ENCODE measurements at places on chromosomes 5 and 9.
A peak's percentile ranks its signal among the peaks of the same experiment; 100 is the strongest.

- no peak for DNase-seq
Observed at GRCh38 chr5:16313761-16314160, 134.2 kb upstream of the MARCHF11 start.

- no peak for DNase-seq
Observed at GRCh38 chr5:175616083-175616482, 41.8 kb upstream of the HRH2 start.

DNA sequence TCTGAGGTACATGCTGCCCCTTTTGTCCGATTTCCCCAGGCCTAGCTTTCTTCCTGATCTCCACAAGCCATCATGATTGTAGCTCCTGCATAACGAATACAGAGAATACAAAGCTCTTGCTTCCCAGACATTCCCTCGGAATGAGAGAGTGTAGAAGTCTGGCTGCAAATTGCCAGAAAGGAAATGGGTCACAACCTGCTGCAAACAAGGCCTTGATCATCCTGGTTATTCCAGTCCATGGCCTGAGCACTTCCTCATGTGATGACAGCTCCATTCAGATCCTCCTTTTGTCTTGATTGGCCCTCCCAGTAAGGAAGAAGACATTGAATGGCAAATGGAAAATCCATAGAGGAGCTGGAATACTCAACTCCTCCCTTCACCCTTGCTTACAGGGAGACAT, 136.0 kb upstream of the ADRA1B start:
- peak; percentile 34 for DNase-seq

- no peak for DNase-seq
Observed at GRCh38 chr9:99127356-99128132, 22.6 kb downstream of the TGFBR1 start.

DNA sequence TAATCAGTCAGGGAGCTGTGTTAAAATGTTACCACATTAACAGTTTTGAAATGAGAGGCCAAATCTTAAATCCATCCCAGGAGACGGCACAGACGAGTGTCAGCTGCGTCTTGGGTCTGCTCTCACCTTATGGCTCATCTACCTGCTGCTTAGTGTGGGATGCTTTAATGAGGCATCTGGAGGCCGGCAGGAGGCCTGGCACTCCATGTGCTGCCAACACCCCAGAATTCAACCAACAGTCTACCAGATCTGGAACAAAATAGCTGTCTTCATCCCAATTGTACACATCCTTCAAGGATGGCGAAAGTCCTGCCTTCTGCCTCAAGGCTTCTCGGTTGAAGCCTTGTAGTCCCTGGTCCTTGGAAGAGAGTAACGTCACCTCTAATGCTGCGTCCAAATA, 12.0 kb downstream of the PRKACG start:
- no peak for DNase-seq

- no peak for DNase-seq
Observed at GRCh38 chr5:149872351-149873040, 72.1 kb downstream of the PDE6A start.

DNA sequence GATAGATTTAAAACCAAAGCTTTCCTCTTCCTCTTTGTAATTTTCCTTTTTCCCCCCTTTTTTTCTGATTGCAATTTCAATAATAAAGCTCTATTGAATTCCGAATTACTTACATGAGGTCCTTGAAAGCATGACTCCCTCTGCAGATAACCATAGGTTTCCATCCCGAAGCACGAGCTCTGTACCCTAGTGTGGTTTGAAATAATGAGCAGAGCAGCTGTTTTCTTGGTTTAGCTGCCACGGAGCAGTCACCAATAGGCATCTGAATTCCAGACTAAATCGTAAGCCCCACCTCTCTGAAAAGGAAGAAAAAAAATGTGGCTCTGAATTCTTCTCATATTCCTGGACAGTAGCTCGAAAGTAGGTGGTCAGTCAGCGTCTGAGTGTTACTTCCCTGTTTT, 18.5 kb upstream of the GNE start:
- DNase-seq: no peak

DNA sequence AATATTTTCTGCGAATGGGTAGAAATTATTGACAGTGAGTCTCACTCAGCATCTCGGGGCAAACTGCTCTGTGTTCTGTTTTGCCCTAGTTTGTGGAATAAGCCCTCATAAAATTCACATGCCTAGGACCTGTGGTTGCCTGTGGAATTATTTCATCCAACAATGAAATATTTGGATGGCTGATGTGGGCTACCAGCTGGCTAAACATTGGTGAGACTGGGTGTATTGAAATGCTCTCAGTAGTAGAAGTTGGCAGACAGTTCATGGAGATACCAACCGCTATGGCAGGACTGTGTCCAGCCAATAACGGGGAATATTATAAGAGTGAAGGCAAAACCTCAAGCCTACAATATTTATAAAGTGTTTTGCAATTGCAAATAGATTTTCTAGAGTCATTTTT, 344.1 kb upstream of the RPS23 start:
- no peak for DNase-seq

DNA sequence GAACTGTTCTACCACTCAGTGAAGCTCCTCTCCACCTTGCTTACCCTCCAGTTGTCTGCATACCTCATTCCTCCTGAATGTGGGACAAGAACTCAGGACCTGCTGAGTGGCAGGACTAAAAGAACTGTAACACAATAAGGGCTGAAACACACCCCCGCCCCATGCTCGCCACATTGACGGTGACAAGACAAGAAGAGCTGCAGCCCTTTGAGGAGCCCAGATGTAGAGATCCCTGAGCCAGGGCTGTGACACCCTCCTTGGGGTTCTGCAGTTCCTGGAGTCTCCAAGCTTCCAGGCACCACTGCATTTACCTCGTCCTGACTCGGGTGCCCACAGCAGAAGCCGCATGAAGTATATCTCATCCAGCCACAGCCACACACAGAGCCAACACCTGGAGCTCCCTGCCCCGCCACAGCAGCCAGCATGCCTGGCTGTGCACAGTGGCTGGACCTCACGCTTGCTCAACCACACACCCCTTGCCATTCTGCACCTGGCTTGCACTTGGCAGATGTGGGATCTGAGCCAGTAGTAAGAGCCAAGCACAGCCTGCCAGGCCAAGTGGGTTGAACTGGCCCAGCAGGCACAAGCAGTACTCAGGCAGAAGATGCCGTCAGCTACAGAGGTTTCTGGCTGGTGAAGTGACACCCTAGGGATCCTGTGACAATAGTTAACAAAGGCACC, 166.1 kb downstream of the RNF180 start:
- DNase-seq: no peak

DNA sequence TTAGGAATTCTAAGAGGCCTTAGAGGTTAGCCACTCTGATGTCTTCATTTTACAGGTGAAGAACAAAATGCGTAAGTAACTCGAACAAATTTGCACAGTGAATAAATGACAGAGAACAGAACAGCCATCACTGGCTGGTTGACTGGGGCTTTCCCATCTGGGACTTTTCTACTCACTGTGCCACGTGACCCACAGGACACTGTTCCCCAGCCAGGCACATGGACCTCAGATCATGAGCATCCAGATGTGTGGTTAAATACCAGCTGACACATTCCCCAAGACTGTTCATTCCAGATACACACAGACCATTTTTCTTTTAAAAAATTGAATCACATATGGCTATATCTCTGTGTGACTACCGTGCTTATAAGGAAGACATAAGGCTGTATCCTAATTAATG, 25.8 kb upstream of the MED10 start:
- no peak for DNase-seq

DNA sequence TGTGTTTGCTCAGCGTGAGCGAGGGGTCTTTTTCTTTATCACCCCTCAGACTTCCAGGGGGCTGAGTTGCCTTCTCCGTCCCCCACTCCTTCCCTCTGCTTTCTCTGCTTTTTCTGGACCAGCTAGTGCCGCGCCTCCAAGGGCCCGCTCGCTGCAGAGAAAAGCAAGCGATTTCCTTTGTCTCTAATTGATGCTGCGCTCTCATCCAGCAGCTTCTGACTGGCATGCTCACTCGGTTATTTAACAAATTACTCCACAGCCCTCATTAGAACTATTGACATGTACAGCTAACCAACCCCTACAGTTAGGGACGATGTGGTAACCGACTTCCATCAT, 288.0 kb downstream of the ELAVL2 start:
- no peak for DNase-seq

- DNase-seq: no peak
Observed at GRCh38 chr9:109439378-109440116, 58.6 kb downstream of the PTPN3 start.

DNA sequence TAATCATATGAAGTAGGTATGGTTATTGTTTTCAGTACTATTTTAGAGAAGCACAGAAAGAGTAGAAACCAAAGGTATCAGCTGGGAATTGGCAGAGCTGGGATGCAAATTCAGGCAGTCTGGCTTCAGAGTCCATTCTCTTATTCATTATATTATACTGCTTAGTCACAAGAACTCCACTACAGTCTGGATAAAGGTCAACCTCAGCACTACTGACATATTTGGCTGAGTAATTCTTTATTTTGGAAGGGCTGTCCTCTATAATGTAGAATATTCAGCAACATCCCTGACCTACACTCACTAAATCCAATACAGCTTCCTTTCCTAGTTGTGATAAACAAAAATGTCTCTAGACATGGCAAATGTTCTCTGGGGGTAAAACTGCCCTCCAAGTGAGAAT, 37.6 kb downstream of the PTGER4 start:
- DNase-seq: no peak

GRCh38 chr9:34408173-34408572, 31.5 kb upstream of the MYORG start:
- no peak for DNase-seq

GRCh38 chr9:127293767-127294166, 29.2 kb downstream of the GARNL3 start:
- DNase-seq: no peak

GRCh38 chr9:134644725-134645606, 3.4 kb downstream of the COL5A1 start:
- DNase-seq: no peak

DNA sequence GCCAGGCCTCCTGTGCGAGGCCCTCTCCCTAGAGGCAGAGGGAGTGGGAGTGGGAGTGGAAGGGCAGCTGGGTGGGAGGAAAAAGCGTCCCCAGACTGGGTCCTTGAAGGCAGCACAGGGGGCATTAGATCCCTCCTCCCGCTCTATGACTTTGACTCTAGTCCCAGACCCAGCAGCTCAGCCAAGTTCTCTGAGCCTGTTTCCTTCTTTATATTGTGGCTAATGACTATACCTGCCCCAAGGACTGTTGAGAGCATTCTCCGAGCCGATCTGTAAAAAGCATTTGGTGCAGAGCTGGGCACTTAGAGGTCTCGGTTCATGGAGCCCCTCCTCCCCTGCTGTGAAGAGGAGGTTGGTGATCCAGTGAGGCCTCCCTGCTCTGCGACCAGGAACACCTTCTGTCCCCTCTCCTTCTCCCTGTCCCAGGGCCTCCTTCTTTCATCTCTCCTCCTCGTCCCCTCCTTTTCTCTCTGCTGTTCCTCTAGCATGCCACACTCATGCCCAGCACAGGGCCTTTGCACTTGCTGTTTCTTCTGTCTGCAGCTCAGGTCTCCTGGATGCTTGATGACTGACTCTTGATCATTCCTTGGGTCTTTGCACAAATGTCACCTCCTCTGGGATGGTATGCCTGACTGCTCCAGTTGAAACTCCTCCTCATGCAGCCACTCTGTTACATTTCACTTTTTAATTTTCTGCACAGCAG, 23.4 kb upstream of the PSD2 start:
- no peak for DNase-seq

GRCh38 chr5:168209997-168210396, 81.4 kb upstream of the WWC1 start:
- no peak for DNase-seq

- DNase-seq: no peak
Observed at GRCh38 chr9:5321058-5321457, 16.5 kb upstream of the RLN2 start.

DNA sequence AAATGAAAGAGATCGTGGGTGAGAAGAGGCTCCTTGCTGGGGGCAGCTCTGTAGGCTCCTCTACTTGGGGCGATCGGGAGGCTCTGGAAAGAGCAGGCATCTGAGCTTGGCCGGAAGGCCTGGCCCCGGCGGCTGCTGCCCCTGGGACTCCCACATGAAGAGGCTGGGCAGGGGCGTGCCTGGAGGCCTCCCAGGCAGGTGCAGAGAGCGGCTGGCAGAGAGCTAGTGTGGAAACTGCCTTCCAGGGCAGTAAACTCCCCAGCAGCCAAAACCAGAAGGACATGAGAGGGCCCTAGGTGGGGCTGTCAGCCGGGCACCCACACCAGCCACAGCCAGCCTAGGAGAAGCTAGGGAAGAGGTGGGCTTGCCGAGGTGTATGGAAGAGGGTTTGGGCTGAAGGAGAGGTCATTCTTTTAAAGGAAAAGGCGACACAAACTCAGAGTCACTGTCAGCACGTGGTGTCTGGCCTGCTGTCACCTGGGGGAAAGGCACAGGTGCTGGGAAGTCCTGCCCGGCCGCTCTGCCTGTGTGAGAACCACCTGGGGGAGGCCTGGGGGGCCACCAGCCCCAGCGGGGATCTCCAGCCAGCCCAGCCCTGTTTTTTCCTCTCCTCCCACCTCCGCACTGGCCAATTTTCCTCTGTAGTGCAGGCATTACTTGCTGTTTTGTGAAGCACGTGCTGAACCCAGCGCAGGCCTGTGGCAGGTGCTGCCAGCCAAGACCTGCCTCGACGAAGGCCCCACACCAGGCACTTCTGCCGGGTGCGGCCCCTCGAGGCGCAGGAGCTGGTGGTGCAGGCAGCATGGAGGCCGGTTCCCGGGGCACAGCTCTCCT, 44.8 kb upstream of the EGFL7 start:
- no peak for DNase-seq

- no peak for DNase-seq
Observed at GRCh38 chr5:145375521-145375920, 459.6 kb downstream of the PRELID2 start.

DNA sequence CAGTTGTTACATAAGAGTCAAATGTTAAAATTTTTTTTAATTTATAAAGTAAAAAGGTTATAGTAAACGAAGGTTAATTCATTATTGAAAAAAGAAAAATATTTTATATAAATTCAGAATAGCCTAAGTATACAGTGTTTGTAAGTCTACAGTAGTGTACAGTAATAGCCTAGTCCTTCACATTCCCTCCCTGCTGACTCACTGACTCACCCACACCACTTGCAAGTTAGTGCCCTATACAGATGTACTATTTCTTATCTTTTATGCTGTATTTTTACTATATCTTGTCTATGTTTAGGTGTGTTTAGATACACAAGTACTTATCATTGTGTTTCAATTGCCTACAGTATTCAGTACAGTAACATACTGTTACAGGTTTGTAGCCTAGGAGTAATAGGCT, 57.6 kb downstream of the MAMDC2 start:
- DNase-seq: no peak

DNA sequence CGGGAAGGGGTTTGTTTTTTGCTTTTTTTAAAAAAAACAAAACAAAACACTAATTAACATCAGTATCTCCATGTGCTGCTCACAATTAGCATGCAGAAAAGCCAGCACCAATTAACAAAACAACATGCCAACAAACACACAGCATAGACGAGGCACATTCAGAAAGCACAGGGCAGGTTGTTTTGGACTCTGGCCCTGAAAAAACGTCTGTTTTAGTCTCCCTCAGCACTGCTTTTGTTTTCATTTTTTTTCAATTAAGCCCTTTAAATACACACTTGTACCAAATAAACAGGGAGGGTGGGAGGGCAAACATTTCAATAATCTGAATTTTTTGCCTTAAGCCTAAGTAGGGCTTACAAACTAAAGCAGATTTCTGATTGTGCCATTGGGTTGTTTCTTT, 309.6 kb downstream of the DTWD2 start:
- DNase-seq: no peak

GRCh38 chr9:93184432-93185265, 710 bp downstream of the WNK2 start:
- peak; percentile 15 for DNase-seq

GRCh38 chr9:104817437-104817836, 53.5 kb downstream of the NIPSNAP3B start:
- DNase-seq: no peak

GRCh38 chr5:106311230-106311915, 1359.4 kb downstream of the EFNA5 start:
- DNase-seq: no peak

Data from suppressor macrophage (primary cell).